ENCODE measurements at places on chromosomes 13 and 19.

DNA sequence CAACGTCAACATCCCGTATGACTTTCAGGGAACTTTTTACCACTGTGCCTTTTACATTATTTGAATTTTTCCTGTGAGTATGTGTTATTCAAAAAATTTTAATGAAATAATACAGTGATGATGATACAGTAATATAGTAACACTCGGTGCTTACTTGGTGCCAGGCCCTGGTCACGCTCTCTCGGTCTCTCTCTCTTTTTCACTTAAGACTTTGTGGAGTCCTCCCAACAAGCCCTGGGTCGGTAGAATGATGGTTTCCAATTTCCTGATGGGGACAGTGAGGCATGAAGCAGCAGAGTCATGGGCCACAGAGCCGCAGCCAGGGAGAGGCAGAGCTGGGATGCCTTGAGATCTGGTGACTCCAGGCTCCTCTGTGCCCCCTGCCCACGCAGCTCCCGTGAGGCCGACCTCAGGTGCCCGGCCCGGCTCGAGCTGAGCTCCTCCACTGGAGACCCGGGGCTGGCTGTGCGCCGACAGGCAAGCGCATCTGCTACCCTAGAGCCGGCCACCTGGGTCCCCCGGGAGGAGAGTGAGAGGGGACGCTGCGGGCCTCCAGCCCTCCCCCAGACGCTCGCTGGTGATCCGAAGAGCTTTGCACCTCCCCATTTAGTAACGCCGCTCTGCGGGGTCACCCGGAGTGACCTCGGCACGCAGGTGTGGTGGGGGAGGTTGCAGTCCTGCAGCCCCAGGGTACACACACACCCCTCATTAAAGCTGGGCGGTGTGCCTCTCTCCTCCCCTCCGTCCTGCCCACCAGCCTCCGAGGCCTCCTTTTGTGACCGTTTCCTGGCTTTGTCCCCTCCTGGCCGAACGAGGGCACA is 4.4 kb upstream of the SBK3 start:
- DNase-seq = no peak

DNA sequence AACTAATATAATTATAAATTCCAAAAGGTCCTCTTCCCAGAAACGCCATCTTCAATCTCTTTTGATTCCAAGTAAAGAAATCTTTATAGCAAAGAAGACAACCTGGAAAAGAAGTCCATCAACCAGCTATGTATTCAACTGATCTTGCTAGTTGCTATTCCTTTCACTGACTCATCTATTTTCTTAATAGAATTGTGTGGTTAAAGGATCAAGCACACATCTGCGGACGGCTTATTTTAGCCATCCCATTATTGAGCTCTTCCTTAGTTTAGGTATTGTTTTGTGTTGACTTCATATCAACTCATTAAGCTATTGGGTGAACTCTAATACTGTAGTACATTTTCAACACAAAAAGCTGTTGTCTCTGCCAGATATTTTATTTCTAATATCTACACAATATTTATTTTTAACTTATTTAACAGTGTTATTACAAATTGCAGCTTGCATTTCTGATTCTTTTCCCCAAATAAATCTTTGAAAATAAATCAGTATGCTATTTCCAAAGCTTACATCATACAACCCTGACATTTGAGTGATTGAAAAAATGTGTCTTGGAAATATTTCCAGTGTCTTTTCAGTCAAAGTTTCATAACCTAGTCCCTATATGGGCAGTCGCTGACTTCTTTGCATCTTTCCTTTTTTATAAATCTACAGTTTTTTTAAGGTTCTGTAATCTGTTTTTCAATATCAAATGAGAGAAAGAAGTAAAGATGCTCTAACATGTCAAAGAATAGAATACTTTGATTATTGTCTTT is 158.8 kb upstream of the SPRY2 start:
- DNase-seq = no peak

- DNase-seq = no peak
These were observed 34.0 kb downstream of the CEBPA start for GRCh38 chr19:33268162-33268991.

GRCh38 chr19:5718579-5719273 is 1.2 kb downstream of the LONP1 start:
- DNase-seq = no peak

DNA sequence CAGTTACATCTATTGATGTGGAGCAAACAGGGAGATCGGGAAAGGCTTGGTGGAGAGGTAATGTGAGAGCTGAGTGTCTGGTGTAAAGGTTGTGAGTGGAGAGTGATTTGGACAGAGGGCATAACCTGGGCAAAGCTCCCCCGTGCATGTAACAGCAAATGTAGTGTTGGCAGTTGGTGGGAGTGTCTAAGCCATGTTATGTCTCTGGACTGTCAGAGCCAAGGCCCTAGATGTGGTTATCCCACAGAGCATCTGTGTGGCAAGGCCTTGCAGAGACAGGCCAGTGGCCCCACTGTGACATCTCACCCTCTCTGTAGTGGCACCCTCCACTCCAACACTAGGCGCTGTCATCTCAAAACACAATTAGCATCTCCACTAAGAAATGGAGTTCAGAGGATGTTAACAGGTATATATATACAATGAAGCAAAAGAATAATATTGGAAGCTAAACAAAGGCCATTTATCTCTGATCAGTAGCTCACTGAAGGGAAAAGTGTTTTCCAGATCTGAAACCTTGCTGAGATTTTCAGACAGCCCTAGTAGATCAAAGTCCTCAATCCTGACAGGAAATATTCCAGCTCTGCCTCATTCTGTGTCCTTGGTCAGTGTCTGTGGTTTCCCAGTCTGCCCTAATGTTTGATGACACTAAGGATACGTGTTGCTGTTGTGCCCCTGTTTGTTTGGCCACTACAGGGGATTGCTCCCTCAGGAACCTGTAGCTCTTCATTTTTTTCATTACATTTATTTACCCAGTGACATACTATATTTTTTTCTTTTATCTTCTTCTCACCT is 20.2 kb downstream of the POLR1D start:
- no peak for DNase-seq

DNA sequence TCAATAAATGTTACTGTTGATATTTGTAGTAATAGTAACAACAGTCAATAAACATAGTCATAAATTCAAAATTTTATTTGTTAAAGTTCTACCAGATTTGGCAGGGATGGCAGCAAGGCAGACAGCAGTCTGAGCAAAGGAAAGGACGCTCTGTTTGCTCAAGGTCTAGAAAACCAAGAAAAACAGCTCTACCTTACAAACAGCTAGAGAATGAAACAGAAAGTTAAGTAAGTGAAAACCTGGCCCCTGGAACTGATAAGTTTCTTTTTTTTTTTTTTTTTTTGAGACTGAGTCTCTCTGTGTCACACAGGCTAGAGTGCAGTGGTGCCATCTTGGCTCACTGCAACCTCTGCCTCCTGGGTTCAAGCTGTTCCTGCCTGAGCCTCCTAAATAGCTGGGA is 27.9 kb downstream of the ENOX1 start:
- DNase-seq = no peak

- no peak for DNase-seq
These were observed 75.5 kb downstream of the COL4A1 start for GRCh38 chr13:110231348-110232047.

- no peak for DNase-seq
These were observed 11.2 kb upstream of the CLDN10 start for GRCh38 chr13:95541308-95541707.

- no peak for DNase-seq
These were observed 8.2 kb upstream of the DHDH start for GRCh38 chr19:48925240-48925843.

GRCh38 chr13:30047154-30047874 is 196.9 kb upstream of the UBL3 start:
- DNase-seq = no peak

Data from lower leg skin (tissue), 4 donors.